ENCODE measurements at places on chromosomes 2 and 18.

GRCh38 chr2:40310303-40310702 lies 141.6 kb downstream of the SLC8A1 start:
- no peak for DNase-seq

GRCh38 chr18:50866765-50867164 lies 12.2 kb upstream of the ME2 start:
- no peak for DNase-seq

GRCh38 chr2:203786549-203787351 lies 80.3 kb downstream of the CD28 start:
- no peak for DNase-seq

GRCh38 chr2:149587950-149588487 lies 444 bp upstream of the MMADHC start:
- no peak for DNase-seq

- DNase-seq, result no peak
Measured at GRCh38 chr2:144501118-144501517, 18.8 kb downstream of the ZEB2 start.

DNA sequence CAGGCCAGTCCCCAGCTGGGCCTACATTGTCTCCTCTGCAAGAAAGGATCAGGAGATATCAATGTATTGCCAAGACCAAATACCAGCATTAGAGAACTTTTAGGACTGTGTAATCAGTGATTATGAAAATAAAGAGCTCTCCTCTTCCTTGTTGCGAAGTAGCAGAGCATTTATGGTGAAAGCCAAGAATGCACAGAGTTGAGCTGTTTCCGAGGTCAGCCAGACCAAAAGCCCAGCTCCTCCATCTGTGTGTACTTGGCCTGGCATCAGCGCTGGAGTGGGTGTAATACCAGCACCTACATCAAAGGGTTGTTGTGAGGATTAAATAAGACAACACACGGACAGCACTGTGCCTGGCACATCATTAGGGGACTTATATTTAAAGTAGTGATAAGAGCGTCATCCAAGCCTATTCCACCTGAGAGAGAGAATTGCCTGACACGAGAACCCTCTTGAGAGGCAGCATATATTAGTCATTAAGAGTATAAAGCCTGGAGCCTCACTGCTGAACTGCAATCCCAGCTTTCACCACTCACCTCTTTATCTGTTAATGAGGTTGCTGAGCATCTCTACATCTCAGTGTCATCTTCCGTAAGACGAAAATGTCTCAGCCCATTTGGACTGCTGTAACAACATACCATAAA lies 7.4 kb upstream of the SLC16A14 start:
- DNase-seq, result no peak

- no peak for DNase-seq
Measured at GRCh38 chr18:73784853-73785252, 362.8 kb downstream of the FBXO15 start.

GRCh38 chr2:47221039-47221438 lies 65.9 kb upstream of the STPG4 start:
- no peak for DNase-seq

DNA sequence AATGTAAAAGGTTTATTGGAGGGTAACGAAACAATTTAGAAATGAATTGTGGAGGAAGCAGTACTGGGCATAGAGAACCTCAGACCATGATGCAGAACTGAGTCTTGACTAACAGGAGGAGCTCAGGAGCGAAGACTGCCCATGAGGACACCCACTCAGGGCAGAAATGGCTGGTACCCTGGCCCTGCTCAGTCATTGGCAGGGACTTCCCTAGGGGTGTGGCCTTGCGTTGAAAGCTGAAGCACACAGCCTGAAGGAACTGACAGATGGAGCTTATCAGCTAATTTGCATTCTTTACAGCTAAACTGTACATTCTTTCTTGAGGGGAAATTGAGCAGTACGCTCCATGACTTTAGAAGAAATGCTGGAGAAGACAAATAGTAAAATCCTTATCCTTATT lies 57.1 kb downstream of the PDK1 start:
- DNase-seq, result no peak

- DNase-seq, result no peak
Measured at GRCh38 chr2:23536326-23536725, 151.3 kb downstream of the KLHL29 start.

- no peak for DNase-seq
Measured at GRCh38 chr18:58726671-58727070, 55.4 kb downstream of the MALT1 start.

DNA sequence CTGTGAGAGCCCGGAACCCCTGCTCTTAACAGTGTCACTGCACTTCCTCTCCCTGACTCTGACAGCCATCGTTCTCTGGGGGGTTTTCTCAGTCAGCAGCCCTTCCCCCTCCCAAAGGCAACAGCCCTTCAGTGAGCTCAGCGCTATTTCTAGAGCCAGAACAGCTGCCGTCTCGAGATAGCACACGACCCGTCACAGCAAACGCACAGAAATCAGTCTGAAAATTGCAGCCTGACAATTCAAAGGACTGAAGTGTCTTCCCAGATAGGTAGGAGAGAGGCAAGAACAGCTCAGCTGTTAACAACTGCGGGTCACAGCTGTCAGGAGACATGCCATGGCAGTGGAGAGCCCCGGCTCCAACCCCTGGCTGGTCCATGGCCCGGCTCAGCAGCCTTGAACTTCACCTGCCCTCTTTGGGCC lies 45.4 kb downstream of the ST8SIA5 start:
- no peak for DNase-seq

- no peak for DNase-seq
Measured at GRCh38 chr2:237161189-237161588, 75.5 kb downstream of the COPS8 start.

GRCh38 chr2:8927510-8928455 lies 75.7 kb downstream of the MBOAT2 start:
- no peak for DNase-seq

GRCh38 chr2:54261537-54261936 lies 5.5 kb upstream of the TSPYL6 start:
- DNase-seq, result no peak

DNA sequence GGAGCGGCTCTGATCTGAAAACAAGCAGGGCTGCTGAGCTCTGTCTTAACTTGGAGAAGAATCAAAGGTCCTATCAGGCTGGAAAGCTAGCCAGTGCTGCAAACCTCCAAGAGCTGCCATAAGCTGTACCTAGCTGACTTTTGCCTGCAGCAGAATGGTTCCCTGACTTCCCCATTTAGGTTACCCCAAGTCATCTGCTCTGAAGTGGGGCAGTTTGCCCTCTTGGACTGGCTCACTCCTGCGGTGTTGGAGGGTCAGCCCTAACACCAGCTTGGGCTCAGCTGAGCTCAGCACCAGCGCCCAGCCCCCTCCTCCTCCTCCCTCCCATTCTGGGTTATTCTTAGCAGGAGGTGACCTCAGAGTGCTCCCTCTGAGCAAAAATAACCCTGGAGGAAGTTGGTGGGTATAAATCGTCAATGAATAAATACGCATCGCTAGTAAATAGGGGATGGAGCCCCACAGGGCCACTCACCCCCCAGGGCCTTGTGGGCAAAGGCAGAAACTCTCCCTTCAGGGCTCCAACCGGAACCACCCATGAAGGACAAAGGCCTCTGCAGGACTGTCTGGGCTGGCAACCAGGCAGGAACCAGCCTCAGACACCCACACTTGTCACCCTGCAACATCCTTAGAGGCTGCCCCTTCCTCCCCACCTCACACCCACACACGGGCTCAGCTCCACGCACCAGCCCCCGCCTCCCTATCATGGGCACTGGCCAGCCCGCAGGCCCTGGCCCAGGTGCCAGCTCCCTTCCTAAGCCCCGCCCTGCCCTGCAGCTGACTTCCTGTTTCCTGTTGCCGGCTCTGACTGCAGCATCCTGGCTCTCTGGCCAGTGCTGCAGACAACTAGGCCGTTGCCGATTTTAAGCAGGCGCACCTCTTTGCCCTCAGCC lies 46.9 kb downstream of the DNMT3A start:
- no peak for DNase-seq

DNA sequence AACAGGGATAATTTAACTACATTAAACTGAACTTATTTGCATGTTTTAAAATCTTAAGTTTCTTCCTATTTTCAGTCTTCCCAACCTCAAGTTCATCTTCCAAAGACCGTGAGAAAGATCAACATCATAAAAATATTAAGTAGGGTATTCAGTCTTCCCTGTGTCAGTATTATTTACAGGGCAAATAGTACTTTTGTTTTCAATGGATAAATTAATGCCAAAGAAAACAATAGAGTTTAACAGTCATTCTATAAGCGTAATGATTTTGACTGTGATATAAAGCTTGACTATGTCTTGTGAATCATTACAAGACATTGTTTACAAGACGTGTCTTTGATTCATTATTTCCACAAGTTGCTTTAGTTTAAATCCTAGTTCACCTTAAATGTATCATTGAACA lies 48.0 kb upstream of the NRXN1 start:
- no peak for DNase-seq

DNA sequence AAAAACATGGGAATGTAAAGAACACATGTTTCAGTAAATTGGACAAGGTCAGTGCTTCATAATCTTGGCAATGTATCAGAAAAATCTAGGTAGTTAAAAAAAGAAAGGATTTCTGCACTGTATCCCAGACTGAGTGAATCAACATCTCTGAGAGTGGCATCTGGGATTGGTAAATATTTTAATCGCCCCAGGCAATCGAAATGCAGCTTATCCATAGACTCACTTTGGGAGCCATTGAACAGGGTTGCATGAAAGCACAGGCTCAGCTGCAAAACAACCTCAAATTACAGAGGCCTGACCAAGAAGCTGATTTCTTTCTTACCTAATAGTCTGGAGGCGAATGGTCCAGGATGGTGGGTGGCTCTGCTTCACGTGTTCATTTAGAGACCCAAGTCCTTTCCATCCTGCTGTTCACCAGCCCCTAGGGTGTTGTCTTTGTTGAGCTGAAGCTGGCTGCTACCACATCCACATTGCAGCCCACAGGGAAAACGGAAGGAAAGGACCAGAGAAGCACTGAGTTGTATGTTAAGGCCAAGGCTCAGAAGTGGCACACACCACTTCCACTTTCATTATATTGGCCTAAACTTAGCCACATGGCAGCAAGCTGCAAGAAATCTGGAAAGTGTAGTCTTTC lies 59.0 kb downstream of the MOGAT1 start:
- no peak for DNase-seq

DNA sequence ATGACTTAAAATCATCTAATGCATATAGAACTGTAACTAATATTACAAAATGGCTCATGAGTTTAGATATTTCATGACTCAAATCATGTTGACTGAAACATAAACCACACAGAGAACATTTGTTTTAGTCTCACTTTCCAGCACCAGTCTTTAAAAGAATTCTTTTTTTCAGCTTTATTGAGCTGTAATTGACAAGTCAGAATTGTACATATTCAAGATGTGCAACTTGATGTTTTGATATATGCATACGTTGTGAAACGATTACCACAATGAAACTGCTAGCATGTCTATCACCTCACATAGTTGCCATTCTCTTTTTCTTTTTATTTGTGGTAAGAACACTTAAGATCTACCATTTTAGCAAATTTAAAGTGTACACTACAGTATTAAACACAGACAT lies 25.0 kb upstream of the TMEM178A start:
- DNase-seq, result no peak

GRCh38 chr18:2526329-2526728 lies 45.0 kb downstream of the METTL4 start:
- no peak for DNase-seq

- DNase-seq, result no peak
Measured at GRCh38 chr18:48962994-48963561, 12.3 kb upstream of the SMAD7 start.

GRCh38 chr2:113926314-113926713 lies 36.4 kb downstream of the ACTR3 start:
- DNase-seq, result no peak

DNA sequence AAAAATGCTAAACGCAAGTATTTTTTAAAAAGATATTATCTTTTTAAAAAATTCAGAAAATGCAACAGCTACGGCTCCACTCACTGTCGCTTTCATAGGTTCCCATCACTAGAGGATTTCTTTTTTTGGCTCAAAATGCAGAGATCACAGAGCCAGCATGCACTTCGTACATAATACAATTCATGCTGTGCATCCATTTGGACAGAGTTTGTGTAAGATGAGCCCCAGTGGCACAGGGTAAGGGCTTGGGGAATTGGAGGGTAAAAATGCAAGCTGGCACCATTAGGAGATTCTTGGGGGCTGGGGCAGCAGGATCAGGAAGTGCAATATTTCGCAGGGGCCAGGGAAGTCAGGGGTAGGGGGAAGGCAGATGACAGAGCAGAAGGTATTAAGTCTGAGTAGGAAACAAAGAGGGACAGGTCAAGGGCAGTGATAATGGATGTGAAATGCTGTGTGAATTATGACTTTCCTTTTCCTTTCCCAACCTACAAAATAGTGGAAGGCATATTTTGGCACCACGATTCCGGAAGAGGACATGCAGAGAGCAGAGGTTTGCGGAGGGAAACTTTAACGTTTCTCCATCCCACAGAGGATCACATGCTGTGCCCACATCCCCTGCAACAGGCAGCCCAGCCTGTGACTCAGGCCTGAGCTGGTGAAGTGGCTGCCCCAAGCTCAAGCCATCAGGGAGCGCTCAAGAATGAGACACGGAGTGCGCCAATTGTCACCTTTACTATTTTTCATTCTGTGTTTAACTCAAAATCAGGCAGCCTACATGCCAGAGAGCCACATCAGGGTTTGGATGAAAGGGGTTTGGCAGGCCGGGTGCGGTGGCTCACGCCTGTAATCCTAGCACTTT lies 4.7 kb downstream of the CAPG start:
- DNase-seq, result no peak

DNA sequence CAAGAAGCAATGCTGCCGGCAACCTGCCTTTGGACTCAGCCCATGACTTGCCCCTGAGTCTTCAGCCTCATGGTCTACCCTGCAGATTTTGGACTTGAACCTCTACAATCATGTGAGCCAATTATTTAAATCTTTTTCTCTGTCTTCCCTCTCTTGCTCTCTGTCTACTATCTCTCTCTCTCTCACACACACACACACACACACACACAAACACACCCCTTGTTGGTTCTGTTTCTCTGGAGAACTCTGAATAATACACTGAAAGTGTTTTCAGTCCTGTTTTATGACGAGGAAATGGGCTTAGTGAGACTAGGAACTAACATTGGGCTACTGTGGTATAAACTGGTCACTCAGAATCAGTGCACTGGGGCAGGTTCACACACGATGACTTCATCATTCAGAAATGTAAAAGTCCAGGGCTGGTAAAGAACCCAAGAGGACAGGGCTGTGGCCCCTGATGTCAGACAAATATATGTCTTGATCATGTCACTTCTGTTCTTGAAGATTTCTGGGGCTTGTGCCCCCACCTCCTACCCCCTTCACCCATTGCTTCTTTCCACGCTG lies 266.1 kb upstream of the SIX2 start:
- DNase-seq, result no peak

DNA sequence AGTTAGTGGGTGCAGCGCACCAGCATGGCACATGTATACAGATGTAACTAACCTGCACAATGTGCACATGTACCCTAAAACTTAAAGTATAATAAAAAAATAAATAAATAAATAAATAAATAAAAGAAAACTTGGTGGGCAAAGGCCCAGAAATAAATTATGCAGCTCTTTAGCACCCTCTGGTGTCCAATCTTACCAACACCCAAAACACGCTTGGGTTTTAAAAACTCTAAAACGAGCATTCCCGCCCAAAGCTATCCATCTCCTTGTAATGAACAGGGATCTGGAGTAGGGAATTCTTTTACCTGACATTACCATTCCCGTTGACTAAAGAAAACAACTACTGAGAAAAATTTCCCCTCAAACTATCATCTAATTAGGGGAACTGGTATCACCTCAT lies 2005.9 kb upstream of the CELF4 start:
- no peak for DNase-seq

All from right renal cortex interstitium (tissue), 3 donors.